Activated CD8-positive, alpha-beta T cell treated with anti-CD3 and anti-CD28 coated beads for 36 hours (primary cell): ENCODE measurements at places on chromosomes 6 and 20. TPM values are rescaled to one million over a fixed set of nuclear protein-coding genes. Genes with fewer than 3 reads are reported as not detected.
A peak's percentile ranks its signal among the peaks of the same experiment; 100 is the strongest.

DNA sequence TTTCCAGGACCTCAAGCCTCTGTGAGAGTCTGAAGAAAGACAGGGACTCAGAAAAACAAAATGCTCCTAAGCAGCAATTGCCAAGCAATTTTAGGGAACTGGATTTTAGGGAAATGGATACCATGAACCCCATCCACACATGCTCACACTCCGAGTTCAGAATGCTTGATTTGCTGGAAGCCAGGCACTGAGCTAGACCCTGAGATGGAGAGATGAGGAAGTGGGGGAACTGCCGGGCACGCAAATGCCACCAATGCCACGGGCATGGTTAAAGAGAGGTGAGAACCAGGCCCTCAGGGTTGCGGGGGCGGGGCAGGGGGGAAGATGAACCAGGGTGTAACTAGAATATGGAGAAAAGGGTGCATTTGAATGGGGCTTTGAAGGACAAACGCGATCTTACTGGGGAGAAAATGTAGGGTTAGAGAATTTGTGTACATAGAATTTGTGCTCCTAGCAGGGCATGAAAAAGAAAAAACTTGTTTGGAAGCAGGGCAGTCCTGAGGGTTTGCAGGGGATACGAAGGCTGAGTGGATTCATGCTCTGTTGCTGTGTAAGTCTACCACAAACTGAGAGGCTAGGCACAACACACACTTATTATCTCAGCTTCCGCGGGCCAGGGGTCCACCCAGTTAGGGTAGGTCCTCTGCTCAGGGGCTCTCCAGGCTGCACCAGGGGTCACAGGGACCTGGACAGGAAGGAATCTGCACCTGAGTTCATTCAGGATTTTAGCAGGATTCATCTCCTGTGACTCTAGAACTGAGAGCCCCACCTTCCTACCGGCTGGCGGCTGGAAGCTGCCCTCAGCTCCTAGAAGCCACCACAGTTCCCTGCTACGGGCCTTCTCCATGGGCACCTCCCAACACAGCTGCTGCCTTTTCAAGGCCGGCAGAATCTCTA lies 108.0 kb downstream of the SNX5 start:
- peak; percentile 26 for DNase-seq

Gene PRRT1
- total RNA-seq = 1.1 TPM

- DNase-seq = no peak
These were observed 6.1 kb upstream of the EPB41L1 start for GRCh38 chr20:36148439-36148838.

DNA sequence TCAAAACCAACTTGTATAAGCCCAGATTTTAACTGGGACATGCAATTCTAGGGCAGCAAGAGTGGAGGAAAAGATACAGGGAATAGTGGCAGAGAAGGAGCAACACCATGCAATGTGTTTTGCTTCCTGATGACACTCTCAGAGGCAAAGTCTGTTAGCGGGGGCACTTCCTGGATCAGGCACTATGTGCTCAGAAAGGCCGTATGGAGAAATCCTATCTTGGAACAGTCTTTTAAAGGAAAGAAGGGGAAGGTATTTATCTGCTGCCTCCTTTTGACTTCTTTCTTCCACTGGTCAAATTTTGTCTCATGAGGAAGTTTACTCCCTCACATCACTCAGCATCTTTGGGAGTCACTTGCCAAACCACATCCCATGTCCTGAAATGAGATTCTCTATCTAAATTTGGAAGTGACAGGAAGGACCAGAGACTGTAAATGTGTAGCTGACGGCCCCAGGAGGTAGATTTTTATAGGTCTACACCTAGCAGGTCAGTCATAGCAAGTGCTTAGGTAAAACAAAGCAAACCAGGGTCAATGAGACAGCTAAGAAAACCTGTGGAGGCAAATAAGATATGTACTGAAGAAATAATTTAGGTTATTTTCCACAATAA lies 91.7 kb upstream of the ELOVL5 start:
- no peak for DNase-seq

Gene RNF5
- total RNA-seq = 57.9 TPM

Gene RAB44
- not detected for total RNA-seq

- no peak for DNase-seq
These were observed 47.0 kb downstream of the ARID1B start for GRCh38 chr6:156824142-156824541.

Gene ACTL10
- 2.4 TPM for total RNA-seq

DNA sequence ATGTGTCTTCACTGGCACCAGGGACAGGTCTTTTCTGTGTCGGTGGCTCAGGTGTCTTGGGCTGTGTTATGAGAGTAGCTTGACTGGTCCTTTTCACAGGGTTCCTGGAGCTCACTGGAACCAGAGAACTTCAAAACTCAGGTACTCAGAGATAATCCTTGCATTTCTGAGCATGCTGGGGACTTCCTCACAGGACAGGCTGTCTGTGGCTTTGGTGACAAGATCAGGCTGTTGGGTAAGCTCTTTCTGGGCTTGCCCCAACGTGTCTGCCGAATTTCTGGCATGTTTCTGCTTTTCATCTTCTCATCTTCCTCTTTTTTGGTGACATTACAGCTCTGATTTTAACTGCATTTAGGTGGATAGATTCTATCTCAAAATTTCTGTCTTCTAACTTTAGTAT lies 270.0 kb downstream of the CDH26 start:
- DNase-seq = no peak

- no peak for DNase-seq
These were observed 57.0 kb downstream of the ADNP start for GRCh38 chr20:50874111-50874757.

GRCh38 chr20:15842872-15843271 lies 730.4 kb downstream of the KIF16B start:
- no peak for DNase-seq

DNA sequence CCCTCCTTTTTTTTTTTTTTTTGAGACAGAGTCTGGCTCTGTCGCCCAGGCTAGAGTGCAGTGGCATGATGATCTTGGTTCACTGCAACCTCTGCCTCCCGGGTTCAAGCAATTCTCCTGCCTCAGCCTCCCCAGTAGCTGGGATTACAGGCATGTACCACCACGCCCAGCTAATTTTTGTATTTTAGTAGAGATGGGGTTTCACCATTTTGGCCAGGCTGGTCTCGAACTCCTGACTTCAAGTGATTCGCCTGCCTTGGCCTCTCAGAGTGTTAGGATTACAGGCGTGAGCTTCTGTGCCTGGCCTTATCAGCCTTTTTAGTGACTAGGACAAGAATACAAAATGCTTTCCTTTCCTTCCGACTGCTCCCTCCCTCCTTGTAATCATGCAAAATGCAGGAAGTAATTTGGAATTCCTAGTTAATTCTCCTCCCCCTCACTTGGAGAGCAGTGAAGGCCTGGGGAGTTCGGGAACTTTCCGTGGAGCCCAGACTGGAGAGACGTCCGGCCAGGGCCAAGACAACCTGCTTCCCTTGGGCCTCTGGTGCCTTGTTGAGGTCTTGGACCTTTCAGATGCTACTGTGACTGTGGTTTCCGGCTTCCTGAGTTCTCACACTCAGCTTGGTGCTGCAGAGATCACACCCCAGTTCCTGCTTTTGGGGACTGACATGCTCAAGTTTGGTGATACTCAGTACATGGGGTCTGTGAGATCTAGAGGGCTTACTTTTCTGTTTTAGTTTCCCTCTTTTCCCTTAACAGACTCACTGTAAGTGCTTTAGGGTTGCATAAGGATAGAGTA lies 3.9 kb upstream of the PHF20 start:
- DNase-seq = peak; percentile 79

GRCh38 chr20:46316984-46317684 lies 8.8 kb upstream of the CDH22 start:
- DNase-seq = no peak

Gene PPIL6
- total RNA-seq = 0.38 TPM

DNA sequence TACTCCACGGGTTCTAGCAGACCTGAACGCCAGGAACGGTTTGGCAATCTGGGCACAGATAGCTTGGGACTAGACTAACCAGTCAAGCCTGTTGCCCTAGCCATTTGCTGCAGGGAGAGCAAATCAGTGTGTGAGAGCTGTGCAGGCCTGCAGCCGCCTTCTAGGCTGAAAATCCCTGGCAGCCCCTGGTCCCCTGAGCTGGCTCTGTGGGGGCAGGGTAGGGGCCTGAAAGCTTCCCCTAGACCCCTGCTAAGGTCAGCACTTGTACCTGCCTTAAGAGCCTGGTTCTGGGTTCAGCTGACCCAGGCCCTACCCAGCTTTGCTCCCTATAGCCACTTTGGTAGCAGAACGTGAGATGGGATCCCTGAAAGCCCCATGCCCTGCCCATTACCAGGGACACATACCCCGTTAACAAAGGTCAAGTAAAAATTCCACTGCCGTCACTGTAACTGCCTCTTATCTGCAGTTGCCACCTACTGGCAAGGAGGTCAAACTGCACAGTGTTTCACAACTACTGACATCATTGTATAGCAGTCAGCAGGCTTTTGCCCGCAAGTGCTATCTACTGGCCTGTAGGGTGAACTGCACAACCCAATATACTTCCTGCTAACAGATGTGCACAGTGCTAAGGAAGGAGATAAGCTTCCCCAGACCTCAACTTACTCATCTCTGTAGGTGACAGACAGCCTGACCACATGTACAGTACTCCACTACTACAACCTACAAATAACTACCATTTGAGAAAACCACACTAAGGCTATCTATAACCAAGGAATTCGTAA lies 95.1 kb upstream of the OLIG3 start:
- DNase-seq = peak; percentile 71

Gene BPIFB2
- total RNA-seq = not detected

Gene CLPSL1
- not detected for total RNA-seq

Gene KCNG1
- total RNA-seq = 1.8 TPM

Gene GFRAL
- not detected for total RNA-seq

GRCh38 chr6:153840039-153840850 lies 198.8 kb upstream of the OPRM1 start:
- DNase-seq = no peak

Gene PGC
- total RNA-seq = not detected

DNA sequence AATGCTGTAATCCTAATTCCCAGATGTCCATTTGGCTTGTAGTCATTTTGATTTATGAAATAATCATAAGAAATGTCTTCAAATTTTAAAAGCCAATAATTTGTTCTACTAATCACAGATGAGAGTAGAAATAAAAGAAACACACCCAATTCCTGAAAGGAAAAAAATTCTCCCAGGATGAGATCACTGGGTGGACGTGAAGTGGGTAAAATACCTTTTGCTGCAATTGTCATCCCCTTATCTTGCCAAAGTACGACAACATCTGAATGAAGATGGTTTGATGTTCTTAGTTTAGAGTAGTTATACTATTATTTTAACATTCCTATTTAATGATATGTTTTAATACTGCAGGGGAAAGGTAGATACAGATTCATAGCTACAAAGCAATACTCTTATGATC lies 33.7 kb downstream of the MTHFD1L start:
- DNase-seq = no peak

DNA sequence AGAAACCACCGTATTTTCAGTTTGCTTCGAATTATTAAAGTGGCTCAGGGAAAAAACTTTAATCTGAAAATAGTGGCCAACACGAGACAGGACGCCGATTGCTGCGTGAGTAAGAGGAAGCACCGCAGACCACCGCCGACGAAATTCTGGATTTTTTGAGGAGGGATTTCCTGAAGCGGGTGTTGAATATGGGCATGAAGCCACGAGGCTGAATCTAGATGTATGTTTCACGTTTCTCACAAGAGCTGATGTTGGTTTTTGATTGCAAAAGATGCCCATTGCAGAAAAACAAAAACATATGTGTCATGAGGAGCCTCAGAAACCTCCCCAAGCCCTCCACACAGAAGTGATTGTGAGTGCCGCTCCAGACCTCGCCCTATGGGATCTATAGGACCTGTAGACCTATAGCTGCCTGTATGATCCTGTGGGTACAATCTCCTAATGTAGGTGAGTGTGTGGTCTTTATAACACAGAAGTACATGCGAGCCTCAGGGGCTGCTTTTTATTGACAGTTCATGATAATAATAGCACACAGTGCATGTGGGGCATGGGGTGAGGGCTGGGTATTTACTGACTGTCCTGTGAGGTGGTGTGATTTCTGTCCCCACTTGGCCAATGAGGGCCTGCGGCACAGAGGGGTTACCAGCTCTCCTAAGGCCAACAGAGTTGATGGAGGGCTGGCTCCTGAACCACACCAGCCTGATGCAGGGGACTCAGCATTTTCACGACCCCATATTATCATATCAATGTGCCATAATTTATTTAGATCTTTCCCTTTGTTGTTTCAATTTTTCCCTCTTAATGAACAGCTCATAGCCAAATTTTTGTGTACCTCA lies 243.9 kb downstream of the DLL1 start:
- no peak for DNase-seq

DNA sequence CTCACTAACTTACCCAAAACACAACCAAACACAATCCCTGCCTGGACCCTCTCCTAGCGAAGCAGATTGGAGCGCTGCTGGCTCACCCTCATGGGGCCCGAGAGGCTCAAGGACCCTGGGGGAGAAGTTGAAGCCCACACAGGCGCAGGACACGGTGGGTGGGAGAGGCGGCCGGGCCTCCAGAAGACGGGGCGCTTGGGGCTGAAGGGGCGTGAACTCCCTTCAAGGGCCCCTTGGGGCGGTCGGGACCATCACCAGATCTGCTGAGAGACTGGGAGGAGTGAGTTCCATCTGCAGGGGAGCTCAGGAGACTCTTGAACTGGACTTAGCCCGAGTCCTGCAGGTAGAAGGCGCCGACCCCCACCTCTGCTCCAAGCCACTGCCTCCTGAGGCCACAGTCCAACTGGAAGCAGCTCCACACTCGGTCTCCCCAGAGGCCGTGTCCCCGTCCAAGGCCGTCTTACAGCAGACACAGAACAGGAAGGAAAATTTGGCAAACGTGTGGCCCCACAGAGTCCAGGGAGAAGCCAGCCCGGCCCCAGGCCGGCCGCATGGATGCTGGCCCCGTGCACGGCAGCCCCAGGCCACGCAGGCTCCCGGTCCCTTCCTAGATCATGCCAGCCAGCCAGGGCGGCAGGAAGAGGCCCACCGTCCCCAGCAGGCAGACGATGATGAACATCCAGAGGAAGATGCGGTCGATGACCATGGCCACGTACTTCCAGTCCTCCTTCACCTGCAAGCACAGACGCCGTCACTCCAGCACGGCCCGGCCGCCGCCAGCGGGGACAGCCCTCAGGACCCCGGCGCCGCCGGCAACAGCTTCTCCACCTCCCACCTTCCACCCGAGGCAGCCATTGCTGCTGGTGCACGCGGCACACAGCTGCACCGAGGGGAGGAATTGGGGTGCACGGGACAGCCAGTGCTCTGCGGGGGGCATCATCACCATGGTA lies 14.7 kb downstream of the CHRNA4 start:
- no peak for DNase-seq

DNA sequence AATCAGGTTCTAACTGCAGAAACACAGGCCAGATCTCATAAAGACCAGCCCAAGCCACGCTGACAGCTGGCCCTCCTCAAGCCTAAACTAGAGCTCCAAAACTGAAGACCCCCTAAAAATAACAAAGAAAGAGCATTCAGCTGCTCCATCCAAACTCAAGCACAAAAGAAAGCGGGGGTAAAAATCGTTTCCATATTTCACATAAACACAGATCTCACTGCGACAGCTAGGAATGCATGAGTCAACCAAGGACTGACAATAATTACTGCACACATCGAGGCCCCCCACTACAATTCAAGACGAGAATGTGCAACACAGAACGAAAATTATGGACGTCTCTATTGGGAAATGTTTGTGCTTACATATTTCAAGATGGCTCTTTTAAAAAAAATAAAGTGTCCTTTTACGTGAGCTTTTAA lies 31.1 kb downstream of the CNKSR3 start:
- DNase-seq = no peak
